ENCODE measurements at places on chromosomes 4 and X.

GRCh38 chrX:455199-455598, 68.5 kb upstream of the PPP2R3B start:
- DNase-seq: no peak

DNA sequence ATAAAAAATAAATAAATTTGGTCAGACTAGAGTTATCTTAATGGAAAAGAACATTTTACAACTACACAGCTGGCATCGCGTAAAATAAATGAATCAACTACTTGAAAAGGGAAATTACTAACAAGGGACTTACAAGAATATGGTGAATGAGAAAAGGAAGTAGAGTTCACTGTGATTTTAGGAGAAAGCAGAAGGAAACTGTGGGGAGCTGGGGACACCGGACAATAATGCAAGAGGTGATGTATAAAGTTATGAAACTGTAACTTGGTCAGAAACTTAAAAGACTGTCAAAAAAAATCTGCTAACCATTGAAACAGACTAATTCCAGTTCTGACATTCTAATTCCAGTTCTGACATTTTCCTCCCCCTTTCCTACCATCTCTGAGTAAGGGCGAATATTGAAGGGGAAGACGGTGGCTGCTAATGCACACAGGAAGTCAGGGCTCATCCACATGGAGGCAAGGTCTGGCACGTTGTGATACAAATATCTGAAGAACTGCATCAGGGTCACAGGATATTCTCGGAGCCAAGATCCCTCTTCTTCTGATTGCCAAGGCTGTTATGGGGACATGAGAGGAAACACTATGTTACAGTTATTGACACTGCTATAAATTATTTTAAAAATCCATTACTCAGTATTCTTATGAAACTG, 170.5 kb downstream of the CDS1 start:
- DNase-seq: no peak

DNA sequence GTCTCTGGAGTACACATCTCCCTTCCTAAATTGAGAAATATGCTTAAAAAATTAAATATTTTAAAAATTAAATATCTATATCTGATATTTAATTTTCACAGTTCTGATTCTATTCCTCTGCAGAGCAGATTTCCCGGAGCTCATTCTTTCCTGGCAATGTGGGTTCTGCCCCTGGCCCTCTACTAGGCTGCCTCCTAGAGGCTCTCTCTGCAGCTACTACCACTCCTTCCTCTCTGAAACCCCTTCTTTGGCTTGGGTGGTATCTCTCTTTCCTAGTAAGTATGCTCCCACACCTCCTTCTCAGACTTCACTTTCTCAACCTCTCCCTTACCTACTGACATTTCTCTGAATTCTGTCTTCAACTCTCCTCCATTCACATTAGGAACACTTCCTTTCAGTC, 45.3 kb downstream of the RPGR start:
- no peak for DNase-seq

GRCh38 chr4:26162101-26162500, 158.7 kb upstream of the RBPJ start:
- no peak for DNase-seq

- peak; percentile 19 for DNase-seq
Measured at GRCh38 chr4:6716958-6717655, 1.1 kb downstream of the BLOC1S4 start.

DNA sequence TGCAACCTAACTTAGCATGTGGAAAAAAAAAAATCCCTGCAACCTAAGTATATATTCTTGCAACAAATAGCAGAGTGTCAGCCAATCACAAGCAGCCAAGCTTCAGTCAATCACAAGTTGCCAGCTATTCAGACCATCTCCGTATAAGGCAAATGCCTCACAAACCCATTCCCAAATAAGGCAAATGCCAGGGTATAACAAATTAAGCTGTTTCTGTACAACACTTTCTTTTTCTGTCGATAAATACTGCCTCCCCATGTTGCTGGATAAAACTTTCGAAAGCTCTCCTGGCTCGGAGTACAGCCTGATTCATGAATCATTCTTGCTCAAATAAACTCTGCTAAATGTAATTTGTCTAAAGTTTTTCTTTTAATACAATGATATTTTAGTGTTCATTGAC, 460.7 kb upstream of the SMIM31 start:
- DNase-seq: no peak

GRCh38 chr4:11623726-11624037, 195.0 kb upstream of the HS3ST1 start:
- peak; percentile 18 for DNase-seq

- DNase-seq: no peak
Measured at GRCh38 chrX:54826598-54826997, 19.1 kb downstream of the MAGED2 start.

- DNase-seq: no peak
Measured at GRCh38 chrX:41616935-41617334, 71.8 kb upstream of the GPR34 start.

GRCh38 chr4:2878346-2878745, 34.7 kb downstream of the ADD1 start:
- DNase-seq: no peak

DNA sequence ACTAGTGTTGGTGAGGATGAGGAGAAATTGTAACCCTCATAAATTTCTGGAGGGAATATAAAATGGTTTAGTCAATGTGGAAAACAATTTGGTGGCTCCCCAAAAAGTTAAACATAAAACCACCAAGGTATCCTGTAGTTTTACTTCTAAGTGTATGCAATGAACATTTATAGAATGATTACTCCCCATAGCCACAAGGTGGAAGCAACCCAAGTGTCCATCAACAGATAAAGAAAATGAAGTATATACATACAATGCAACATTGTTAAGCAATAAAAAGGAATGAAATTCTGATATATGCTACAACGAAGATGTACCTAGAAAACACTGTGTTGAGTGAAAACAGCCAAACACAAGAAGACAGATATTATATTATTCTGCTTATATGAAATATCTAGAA, 569.1 kb upstream of the GRID2 start:
- DNase-seq: no peak

- DNase-seq: no peak
Measured at GRCh38 chr4:3724319-3725231, 41.6 kb upstream of the ADRA2C start.

DNA sequence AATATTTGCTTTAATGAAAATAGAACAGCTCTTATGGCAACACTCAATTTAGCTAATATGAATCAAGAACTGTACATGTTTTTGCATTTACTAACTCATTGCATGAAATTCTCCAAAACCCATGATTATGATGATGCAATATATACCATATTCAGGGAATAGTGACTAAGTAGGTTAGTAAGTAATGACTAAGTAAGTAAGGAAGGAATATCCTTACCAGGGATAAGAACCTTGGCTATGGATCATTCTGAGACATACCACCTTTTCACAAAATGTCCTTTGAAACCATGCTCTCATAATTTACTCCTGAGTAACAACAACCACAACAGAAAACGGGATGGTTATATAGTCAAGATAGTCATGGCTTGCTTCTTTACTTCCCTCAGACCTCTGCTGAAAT, 1513.0 kb downstream of the STIM2 start:
- DNase-seq: no peak

GRCh38 chrX:39613997-39614679, 483.6 kb downstream of the BCOR start:
- DNase-seq: peak; percentile 67

- DNase-seq: no peak
Measured at GRCh38 chrX:21781976-21782375, 24.1 kb upstream of the SMPX start.

DNA sequence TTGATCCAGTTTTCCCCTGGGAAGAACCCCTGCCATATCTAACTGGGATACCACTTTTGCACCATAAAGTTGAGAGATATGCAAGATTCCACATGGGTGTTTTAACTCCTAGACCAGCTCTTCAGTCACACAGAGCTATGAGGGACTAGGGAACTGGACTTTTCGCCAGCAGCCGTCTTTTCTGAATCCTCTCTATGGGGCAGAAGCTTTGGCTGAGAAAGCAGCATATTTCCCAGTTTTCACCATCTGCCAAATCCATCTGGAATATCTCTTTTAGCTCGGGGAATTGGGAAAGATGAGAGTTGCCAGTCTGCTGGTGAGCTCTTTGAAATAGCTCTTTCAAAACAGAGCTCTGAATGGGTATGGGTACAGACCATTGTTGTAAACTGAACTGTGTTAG, 20.9 kb downstream of the APOOL start:
- DNase-seq: no peak

GRCh38 chrX:31546126-31546525, 474.3 kb upstream of the FTHL17 start:
- DNase-seq: no peak

GRCh38 chr4:182126603-182127002, 116.6 kb upstream of the TENM3 start:
- DNase-seq: no peak

DNA sequence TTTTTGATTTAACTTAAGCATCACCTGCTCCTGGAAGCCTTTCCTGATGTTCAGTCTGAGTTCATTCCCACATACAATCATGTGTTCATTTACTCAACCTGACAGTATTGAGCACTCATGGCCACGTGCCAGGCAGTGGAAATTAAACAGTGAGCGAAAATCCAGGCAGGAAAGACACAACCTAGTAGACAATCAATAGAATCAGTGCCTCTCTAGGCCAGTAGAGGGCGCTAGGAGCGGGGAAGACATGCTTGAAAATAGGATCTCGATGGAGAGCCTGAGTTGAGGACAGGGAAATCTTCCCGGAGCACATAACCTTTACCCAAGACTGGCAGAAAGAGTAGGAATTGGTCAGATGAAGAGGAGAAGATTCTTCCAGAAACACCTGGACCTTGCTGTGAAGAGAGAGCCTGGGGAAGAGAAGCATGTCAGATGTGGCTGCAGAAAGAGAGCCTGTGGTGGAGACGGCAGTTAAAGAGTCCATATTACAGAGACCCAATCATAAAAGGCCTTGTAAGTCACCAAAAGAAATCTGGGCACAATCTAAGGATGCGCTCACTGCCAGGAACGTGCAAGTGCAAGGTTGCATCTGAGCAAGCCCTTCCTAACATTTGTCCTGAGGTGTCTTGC, 103.5 kb downstream of the LDB2 start:
- DNase-seq: peak; percentile 15

DNA sequence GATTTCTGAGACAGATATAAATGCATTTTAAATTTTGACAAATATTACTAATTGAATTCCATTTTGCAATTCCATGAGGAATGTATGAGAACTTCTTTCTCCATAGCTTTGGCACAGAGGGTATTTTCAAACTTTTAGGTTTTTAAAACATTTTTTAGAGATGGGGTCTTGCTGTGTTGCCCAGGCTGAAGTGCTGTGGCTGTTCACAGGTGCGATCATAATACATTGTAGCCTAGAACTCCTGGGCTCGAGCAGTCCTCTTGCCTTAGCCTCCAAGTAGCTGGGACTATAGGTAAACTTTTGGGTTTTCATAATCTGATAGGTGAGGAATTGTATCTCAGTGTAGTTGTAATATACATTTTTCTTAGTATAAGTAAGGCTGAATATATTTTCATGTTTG, 53.4 kb downstream of the ANXA3 start:
- no peak for DNase-seq

GRCh38 chr4:121741751-121742150, 23.2 kb downstream of the SMIM43 start:
- no peak for DNase-seq

- DNase-seq: no peak
Measured at GRCh38 chr4:88825931-88826330, 128.3 kb upstream of the NAP1L5 start.

GRCh38 chr4:41866799-41867677, 68.2 kb upstream of the TMEM33 start:
- no peak for DNase-seq

DNA sequence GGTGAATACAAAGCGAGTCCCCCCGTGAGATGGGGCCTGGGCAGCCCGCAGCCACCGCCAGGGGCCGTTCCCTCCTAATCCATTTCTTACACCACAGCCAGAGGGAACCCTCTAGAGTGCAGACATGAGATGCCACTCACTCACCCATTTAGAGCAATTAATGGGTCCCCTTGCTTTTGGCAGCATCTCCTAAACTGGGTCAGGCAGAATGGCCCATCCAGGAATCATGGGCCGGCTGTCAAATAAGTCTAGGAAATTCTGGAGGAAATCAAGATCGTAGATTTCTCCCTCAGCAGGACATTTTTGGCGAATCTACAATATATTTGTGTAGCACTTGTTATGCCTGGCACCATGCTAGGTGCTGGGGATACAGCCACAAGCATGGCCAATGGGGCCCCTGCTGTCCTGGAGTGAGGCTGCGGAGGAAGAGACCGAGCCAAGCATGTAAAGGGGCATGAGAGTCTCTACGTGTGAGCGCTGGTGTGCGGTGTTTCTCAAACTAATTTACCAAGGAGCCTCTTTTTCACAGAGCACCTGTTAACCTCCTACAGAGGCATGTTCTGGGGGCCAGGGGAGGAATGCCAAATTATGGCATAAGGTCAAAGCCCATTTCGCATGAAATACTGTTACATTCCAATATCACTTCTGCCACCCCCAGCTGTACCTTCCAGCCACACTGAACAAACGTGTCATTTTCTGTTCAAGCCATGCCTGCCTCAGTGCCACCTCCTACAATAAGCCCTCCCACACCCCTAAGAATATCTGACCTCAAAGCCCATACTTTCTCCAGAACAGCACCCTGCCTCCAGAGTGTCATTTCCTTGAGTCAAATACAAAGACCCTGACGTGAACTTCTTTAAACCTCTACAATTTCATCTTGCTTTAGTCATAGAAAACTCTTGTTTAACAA, 28.1 kb upstream of the JAKMIP1 start:
- DNase-seq: no peak

DNA sequence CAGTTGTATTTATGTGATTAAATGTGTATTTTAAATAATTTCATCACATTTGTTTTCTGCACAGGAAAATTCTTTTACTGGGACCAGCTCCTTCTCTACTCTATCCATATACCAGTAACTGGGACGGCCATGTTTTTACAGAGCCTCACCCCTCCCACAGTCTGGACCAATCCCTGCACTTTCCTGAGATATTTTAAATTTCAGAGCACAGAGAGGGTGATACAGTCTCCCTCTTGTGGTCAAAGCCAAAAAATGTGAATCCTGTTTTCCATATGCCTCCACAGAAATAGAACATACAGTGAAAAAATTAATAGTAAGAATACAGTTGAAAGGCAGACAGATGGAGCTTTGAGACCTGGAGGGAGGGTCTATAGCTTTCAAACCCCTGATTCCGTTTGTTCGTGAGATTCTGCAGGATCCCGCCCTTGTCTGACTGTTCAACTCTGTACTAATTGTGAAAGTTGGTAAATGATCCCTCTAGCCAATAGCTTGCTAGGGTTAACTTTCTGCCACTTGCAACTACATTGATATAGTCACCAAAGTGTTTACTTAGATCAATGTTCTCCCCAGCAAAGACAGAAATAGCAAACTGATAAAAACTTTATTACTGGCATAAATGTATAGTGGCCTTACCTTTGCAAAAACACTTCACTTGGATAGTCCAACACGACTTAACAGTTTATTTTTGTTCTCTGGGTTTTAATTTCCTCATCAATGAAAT, 172.2 kb downstream of the PPARGC1A start:
- no peak for DNase-seq

- no peak for DNase-seq
Measured at GRCh38 chrX:45823536-45823935, 622.9 kb upstream of the DIPK2B start.

GRCh38 chr4:26145212-26145611, 175.6 kb upstream of the RBPJ start:
- DNase-seq: no peak

Data from CD4-positive, alpha-beta T cell treated with Interleukin-17A for 4 hours (primary cell).